ENCODE measurements at places on chromosomes 5 and 9.
A peak's percentile ranks its signal among the peaks of the same experiment; 100 is the strongest.

GRCh38 chr5:112586596-112587062 lies 151.1 kb upstream of the APC start:
- no peaks in the 10 kb centered on the region for H3K36me3 ChIP-seq
- peak; percentile 31 for DNase-seq
- H3K4me1 ChIP-seq, result no peaks in the 10 kb centered on the region

- no peaks in the 10 kb centered on the region for H3K36me3 ChIP-seq
- H3K4me3 ChIP-seq, result no peak overlapping the region
- H3K27ac ChIP-seq, result no peak overlapping the region
- no peaks in the 10 kb centered on the region for H3K4me1 ChIP-seq
- H3K27me3 ChIP-seq, result no peaks in the 10 kb centered on the region
- DNase-seq, result no peak
Observed at GRCh38 chr9:93308676-93309075, 124.7 kb downstream of the WNK2 start.

- no peaks in the 10 kb centered on the region for H3K4me1 ChIP-seq
- no peaks in the 10 kb centered on the region for H3K36me3 ChIP-seq
Observed at GRCh38 chr5:80915716-80916115, 44.4 kb upstream of the RASGRF2 start.

DNA sequence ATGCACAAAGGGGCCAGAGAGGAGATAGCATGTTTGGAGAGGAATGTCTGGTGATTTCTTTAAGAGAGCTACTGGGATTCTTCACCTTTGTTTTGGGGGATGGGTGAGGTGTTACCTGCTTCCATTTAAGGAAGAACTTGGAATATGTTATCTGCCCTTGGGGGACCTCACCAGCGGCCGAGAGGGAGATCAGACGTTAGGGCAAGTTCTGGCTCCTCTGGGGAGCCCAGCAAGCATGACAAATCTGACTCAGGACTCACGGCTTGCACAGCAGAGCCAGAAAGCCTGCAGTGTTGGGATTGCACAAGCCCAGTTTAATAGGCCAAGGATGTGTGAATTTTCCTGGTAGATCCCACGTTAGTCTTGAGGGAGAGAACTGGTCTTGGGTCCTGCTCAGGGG lies 40.3 kb downstream of the SLC28A3 start:
- DNase-seq, result peak; percentile 69
- H3K27me3 ChIP-seq, result no peaks in the 10 kb centered on the region
- no peak overlapping the region for H3K27ac ChIP-seq
- no peaks in the 10 kb centered on the region for H3K36me3 ChIP-seq
- no peaks in the 10 kb centered on the region for H3K4me1 ChIP-seq

GRCh38 chr5:60018091-60018490 lies 124.6 kb upstream of the PDE4D start:
- no peak for DNase-seq
- H3K4me3 ChIP-seq, result no peak overlapping the region
- no peaks in the 10 kb centered on the region for H3K4me1 ChIP-seq
- no peak overlapping the region for H3K27ac ChIP-seq

GRCh38 chr9:20838218-20838617 lies 154.2 kb downstream of the FOCAD start:
- H3K4me1 ChIP-seq, result peaks cover 3% of the 10 kb centered on the region
- H3K27me3 ChIP-seq, result no peaks in the 10 kb centered on the region
- no peak for DNase-seq

GRCh38 chr9:76114144-76114543 lies 223.7 kb downstream of the PCSK5 start:
- H3K4me1 ChIP-seq, result no peaks in the 10 kb centered on the region
- no peaks in the 10 kb centered on the region for H3K27me3 ChIP-seq
- no peak overlapping the region for H3K27ac ChIP-seq
- no peak overlapping the region for H3K4me3 ChIP-seq
- DNase-seq, result no peak
- no peaks in the 10 kb centered on the region for H3K36me3 ChIP-seq

DNA sequence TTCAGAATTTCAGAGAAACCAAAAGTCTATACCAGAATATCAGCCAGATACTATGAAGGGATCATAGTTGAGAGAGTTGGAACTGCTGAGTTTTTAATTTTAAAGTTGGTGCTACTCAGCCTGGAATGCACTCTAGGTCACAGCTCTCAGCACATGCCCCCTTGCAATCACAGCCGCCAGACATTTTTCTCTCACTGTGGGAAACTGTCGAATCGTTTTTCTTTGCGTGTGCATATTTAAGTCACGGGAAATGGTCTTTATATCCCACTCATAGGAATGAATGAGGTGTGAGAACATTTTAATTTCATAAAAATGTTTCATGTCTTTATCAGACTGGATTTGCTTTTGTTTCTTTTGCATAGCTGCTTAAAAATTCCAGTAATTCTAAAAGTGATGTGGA lies 12.2 kb upstream of the SPDL1 start:
- no peak overlapping the region for H3K4me3 ChIP-seq
- no peak for DNase-seq
- peaks cover 2% of the 10 kb centered on the region for H3K27me3 ChIP-seq
- no peaks in the 10 kb centered on the region for H3K4me1 ChIP-seq
- no peak overlapping the region for H3K27ac ChIP-seq

DNA sequence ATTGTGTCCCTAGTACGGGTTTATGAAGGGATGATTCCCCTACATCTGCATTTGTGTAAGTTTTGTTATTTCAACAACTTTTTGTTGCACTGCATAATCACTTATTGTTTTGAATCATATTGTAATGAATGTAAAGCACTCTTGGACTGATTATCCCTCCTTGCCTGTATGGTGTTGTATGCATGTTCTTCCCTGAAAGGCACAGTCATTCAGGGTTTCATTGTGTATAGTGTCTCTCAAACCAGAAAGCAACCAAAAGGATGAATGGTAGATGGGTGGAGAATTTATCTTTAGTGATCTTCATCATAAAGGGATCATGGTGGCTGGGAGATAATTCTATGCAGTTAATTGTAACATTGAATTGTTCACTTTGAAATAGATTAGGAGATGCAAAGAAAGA lies 247.3 kb downstream of the BRINP1 start:
- H3K27me3 ChIP-seq, result no peaks in the 10 kb centered on the region
- H3K4me3 ChIP-seq, result no peak overlapping the region
- H3K4me1 ChIP-seq, result peaks cover under 1% of the 10 kb centered on the region
- H3K36me3 ChIP-seq, result no peaks in the 10 kb centered on the region
- H3K27ac ChIP-seq, result no peak overlapping the region
- no peak for DNase-seq

- no peak overlapping the region for H3K4me3 ChIP-seq
- H3K36me3 ChIP-seq, result no peaks in the 10 kb centered on the region
- H3K27me3 ChIP-seq, result no peaks in the 10 kb centered on the region
- no peak overlapping the region for H3K27ac ChIP-seq
- no peak for DNase-seq
Observed at GRCh38 chr5:77427998-77428397, 64.1 kb downstream of the WDR41 start.

DNA sequence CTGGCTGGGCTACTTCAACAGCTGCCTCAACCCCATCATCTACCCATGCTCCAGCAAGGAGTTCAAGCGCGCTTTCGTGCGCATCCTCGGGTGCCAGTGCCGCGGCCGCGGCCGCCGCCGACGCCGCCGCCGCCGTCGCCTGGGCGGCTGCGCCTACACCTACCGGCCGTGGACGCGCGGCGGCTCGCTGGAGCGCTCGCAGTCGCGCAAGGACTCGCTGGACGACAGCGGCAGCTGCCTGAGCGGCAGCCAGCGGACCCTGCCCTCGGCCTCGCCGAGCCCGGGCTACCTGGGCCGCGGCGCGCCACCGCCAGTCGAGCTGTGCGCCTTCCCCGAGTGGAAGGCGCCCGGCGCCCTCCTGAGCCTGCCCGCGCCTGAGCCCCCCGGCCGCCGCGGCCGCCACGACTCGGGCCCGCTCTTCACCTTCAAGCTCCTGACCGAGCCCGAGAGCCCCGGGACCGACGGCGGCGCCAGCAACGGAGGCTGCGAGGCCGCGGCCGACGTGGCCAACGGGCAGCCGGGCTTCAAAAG lies 36.9 kb upstream of the TTC1 start:
- no peak overlapping the region for H3K4me3 ChIP-seq
- H3K36me3 ChIP-seq, result no peaks in the 10 kb centered on the region
- peaks cover 16% of the 10 kb centered on the region for H3K27me3 ChIP-seq
- peak; percentile 45 for DNase-seq
- H3K27ac ChIP-seq, result no peak overlapping the region

- no peak overlapping the region for H3K27ac ChIP-seq
- H3K4me3 ChIP-seq, result no peak overlapping the region
- no peaks in the 10 kb centered on the region for H3K27me3 ChIP-seq
- DNase-seq, result peak; percentile 8
Observed at GRCh38 chr5:68680366-68680765, 413.4 kb upstream of the SLC30A5 start.

DNA sequence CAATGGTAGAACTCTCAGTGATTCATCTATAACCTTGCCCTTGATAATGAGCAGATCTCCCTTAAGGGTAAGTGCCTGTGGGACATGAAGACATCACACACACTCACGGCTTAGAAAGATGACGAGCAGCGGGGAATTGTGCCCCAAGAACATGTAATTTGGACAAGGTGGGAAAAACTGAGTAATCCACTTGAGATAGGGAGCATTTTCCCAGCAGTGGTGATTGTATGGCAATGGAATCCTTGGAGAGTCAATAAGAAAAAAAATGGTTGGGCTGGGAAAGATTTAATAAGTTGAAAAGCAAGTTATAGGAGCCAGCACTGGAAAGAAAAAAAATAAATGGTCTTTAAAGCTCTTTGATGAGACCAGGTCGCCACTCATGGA lies 193.1 kb downstream of the GLIS3 start:
- no peaks in the 10 kb centered on the region for H3K36me3 ChIP-seq
- H3K27ac ChIP-seq, result no peak overlapping the region
- H3K4me1 ChIP-seq, result no peaks in the 10 kb centered on the region
- no peak for DNase-seq
- no peaks in the 10 kb centered on the region for H3K27me3 ChIP-seq
- H3K4me3 ChIP-seq, result no peak overlapping the region

DNA sequence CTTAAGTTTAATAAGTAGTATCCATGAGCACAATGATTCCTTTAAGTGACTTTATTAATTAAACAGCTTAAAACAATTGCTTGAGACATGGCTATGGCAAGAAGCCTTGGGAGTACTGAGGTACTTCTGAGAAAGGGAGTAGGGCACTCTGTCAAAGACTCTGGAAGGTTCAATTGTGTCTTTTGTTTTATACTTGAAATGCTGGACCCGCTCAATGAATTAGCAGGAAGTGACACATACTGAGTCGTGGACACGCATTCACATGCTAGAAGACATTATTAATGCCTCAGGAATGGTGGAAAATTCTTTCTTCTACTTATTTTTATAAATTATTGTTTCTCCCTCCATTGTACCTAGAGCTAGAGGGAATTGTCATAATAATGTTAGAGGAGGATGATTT lies 347.3 kb upstream of the ZNF608 start:
- DNase-seq, result peak; percentile 2
- no peaks in the 10 kb centered on the region for H3K27me3 ChIP-seq
- H3K4me1 ChIP-seq, result no peaks in the 10 kb centered on the region
- no peaks in the 10 kb centered on the region for H3K36me3 ChIP-seq
- no peak overlapping the region for H3K4me3 ChIP-seq

GRCh38 chr9:86454701-86455615 lies 100.7 kb upstream of the TUT7 start:
- no peaks in the 10 kb centered on the region for H3K36me3 ChIP-seq
- no peak overlapping the region for H3K27ac ChIP-seq
- DNase-seq, result no peak
- no peaks in the 10 kb centered on the region for H3K27me3 ChIP-seq
- H3K4me1 ChIP-seq, result no peaks in the 10 kb centered on the region

- H3K4me1 ChIP-seq, result no peaks in the 10 kb centered on the region
- H3K36me3 ChIP-seq, result no peaks in the 10 kb centered on the region
- no peak overlapping the region for H3K4me3 ChIP-seq
- no peak for DNase-seq
- no peak overlapping the region for H3K27ac ChIP-seq
Observed at GRCh38 chr9:112218908-112219307, 43.8 kb upstream of the SUSD1 start.

- H3K4me3 ChIP-seq, result no peak overlapping the region
- DNase-seq, result peak; percentile 98
- H3K36me3 ChIP-seq, result peaks cover 4% of the 10 kb centered on the region
- no peaks in the 10 kb centered on the region for H3K27me3 ChIP-seq
- peak overlapping the region; percentile 66 for H3K27ac ChIP-seq
Observed at GRCh38 chr5:150130493-150130922, 25.1 kb downstream of the PDGFRB start.

GRCh38 chr5:97559827-97560598 lies 377.0 kb upstream of the RIOK2 start:
- H3K36me3 ChIP-seq, result no peaks in the 10 kb centered on the region
- no peak for DNase-seq
- no peak overlapping the region for H3K4me3 ChIP-seq
- H3K27me3 ChIP-seq, result no peaks in the 10 kb centered on the region
- H3K27ac ChIP-seq, result no peak overlapping the region

- H3K4me3 ChIP-seq, result no peak overlapping the region
- no peaks in the 10 kb centered on the region for H3K27me3 ChIP-seq
- DNase-seq, result no peak
- H3K27ac ChIP-seq, result no peak overlapping the region
- H3K36me3 ChIP-seq, result no peaks in the 10 kb centered on the region
Observed at GRCh38 chr9:134221273-134222017, 57.1 kb upstream of the RNU6ATAC start.

DNA sequence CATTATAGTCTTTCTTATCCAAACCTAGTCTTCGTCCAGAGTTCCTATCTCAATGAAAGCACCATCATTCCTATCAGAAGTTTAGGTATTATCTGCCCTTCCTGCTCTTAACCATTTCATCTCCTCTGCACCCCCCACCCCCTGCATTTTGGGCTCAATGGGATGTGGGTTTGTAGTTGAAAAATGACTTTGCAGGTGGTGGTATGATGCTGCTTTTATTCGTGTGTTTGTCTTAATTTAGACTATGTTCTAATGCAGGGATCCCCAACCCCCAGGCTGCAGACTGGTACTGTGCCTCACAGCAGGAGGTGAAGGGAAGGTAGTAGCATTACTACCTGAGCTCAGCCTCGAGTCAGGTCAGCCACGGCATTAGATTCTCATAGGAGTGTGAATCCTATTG lies 49.4 kb upstream of the ZNF608 start:
- no peaks in the 10 kb centered on the region for H3K4me1 ChIP-seq
- DNase-seq, result no peak
- no peaks in the 10 kb centered on the region for H3K27me3 ChIP-seq
- H3K4me3 ChIP-seq, result no peak overlapping the region
- no peak overlapping the region for H3K27ac ChIP-seq

DNA sequence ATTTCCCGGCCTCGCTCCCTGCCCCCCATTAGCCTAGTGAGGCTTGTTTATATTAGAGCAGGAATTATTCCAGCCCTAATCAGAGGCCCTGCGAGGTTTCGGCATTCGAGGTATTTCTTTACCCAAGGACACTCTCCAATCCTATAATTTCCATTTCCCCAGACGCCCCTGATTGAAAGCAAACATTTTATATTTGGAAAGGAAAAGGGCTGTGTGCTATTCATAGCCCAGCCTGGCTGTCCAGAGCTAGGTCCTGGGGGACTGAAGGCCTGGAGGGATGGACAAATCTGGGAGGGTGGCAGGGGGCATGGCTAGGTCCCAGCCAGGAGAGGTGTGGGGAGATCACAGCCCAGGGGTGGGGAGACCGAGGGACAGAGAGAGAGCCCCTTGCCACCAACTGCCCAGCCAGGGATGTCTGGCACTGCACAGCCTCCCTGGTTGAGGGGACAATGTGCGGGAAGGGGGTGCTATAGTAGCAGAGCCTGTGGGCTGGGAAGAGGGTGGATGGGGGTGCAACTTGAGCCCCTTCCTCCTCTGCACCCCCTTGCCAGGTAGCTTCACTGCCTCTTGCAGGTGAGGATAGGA lies 125.1 kb downstream of the BARX1 start:
- no peaks in the 10 kb centered on the region for H3K4me1 ChIP-seq
- no peaks in the 10 kb centered on the region for H3K36me3 ChIP-seq
- no peaks in the 10 kb centered on the region for H3K27me3 ChIP-seq

Data from mesendoderm (in vitro differentiated cells).